Mammary microvascular endothelial cell (primary cell): ENCODE measurements at places on chromosomes 7 and 10. TPM values are rescaled to one million over a fixed set of nuclear protein-coding genes. Genes with fewer than 3 reads are reported as not detected.

TRPV6 gene
- total RNA-seq: not detected in 2 replicates

PLCE1 gene
- 0.10 and 0.13 TPM in 2 replicates for total RNA-seq

SUN3 gene
- not detected in 2 replicates for total RNA-seq

PTF1A gene
- total RNA-seq: not detected in 2 replicates

UCMA gene
- not detected in 2 replicates for total RNA-seq

CCDC146 gene
- 0.39 and 0.53 TPM in 2 replicates for total RNA-seq

FAM171A1 gene
- 77.0 and 80.1 TPM in 2 replicates for total RNA-seq

LIPJ gene
- total RNA-seq: not detected in 2 replicates

MEOX2 gene
- total RNA-seq: 28.0 and 34.8 TPM in 2 replicates

NSUN5 gene
- total RNA-seq: 14.1 and 21.2 TPM in 2 replicates

PDE6C gene
- total RNA-seq: not detected in 2 replicates

CALML3 gene
- not detected in 2 replicates for total RNA-seq

SEC31B gene
- total RNA-seq: 0.87 and 0.89 TPM in 2 replicates

MBLAC1 gene
- total RNA-seq: 4.7 and 5.0 TPM in 2 replicates

TAS2R5 gene
- total RNA-seq: 0.10 TPM in 1 of 2 replicates, not detected in the other

BLNK gene
- not detected in 2 replicates for total RNA-seq

NUTM2A gene
- total RNA-seq: 0.79 and 0.93 TPM in 2 replicates

NEURL1 gene
- total RNA-seq: 0.10 and 0.87 TPM in 2 replicates

GPC2 gene
- total RNA-seq: 0.89 and 1.00 TPM in 2 replicates

TSC22D4 gene
- 62.0 and 63.5 TPM in 2 replicates for total RNA-seq

MDFIC gene
- total RNA-seq: 17.0 and 19.8 TPM in 2 replicates

ZNF37A gene
- total RNA-seq: 4.9 and 13.6 TPM in 2 replicates

GPR37 gene
- total RNA-seq: 0.10 TPM in 1 of 2 replicates, not detected in the other

EN2 gene
- not detected in 2 replicates for total RNA-seq

SYPL1 gene
- 57.7 and 59.5 TPM in 2 replicates for total RNA-seq

GALNT17 gene
- not detected in 2 replicates for total RNA-seq

GBX1 gene
- total RNA-seq: not detected in 2 replicates

RSPH10B gene
- total RNA-seq: 0.05 and 0.53 TPM in 2 replicates

SPAG6 gene
- total RNA-seq: not detected in 2 replicates

URGCP gene
- 19.5 and 20.4 TPM in 2 replicates for total RNA-seq

OR6V1 gene
- not detected in 2 replicates for total RNA-seq

SPDYE5 gene
- not detected in 2 replicates for total RNA-seq

TMEM106B gene
- total RNA-seq: 35.2 and 37.8 TPM in 2 replicates

DENND11 gene
- total RNA-seq: 10.9 and 12.7 TPM in 2 replicates

STEAP1 gene
- 25.1 and 27.2 TPM in 2 replicates for total RNA-seq

ALOX5 gene
- total RNA-seq: not detected in 2 replicates

RGS10 gene
- total RNA-seq: 60.9 and 61.0 TPM in 2 replicates

FAM25C gene
- total RNA-seq: not detected in 2 replicates

FRAT1 gene
- 1.1 and 1.9 TPM in 2 replicates for total RNA-seq

LRGUK gene
- total RNA-seq: not detected in 2 replicates

CDC14C gene
- not detected in 2 replicates for total RNA-seq

FXYD4 gene
- total RNA-seq: not detected in 2 replicates

FAM25G gene
- total RNA-seq: not detected in 2 replicates

LRRD1 gene
- total RNA-seq: 0.07 TPM in 1 of 2 replicates, not detected in the other

TNS3 gene
- total RNA-seq: 34.6 and 37.1 TPM in 2 replicates

GNAT3 gene
- not detected in 2 replicates for total RNA-seq

KCNMA1 gene
- 0.15 TPM in 1 of 2 replicates, not detected in the other for total RNA-seq

HOXA1 gene
- total RNA-seq: 2.3 and 3.0 TPM in 2 replicates

TSPAN12 gene
- 8.8 and 10.4 TPM in 2 replicates for total RNA-seq

GDF2 gene
- total RNA-seq: not detected in 2 replicates

CFAP58 gene
- 0.39 and 0.67 TPM in 2 replicates for total RNA-seq

ICA1 gene
- total RNA-seq: 10.9 and 11.1 TPM in 2 replicates

NXPH1 gene
- not detected in 2 replicates for total RNA-seq

PTTG1IP2 gene
- total RNA-seq: not detected in 2 replicates
